ENCODE measurements at places on chromosomes 6 and 20. TPM values are rescaled to one million over a fixed set of nuclear protein-coding genes. Genes with fewer than 3 reads are reported as not detected.
A peak's percentile ranks its signal among the peaks of the same experiment; 100 is the strongest.

DNA sequence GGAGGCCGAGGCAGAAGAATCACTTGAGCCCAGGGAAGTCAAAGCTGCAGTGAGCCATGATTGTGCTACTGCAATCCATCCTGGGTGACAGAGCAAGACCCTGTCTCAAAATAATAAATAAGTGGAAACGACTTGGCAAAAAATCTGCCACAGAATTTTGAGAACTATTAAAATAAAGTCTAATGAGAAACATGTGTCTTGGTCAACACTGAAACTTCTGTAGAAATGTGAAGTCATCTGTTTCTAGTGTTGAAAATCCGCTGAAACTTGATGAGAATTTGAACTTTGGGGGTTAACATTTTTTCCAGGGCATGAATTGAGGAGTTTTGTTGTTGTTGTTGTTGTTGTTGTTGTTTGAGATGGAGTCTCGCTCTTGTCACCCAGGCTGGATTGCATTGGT is 29.0 kb upstream of the BCLAF1 start:
- no peak overlapping the region for H3K4me3 ChIP-seq
- DNase-seq = no peak
- no peaks in the 10 kb centered on the region for H3K27me3 ChIP-seq
- no peaks in the 10 kb centered on the region for H3K4me1 ChIP-seq
- no peak overlapping the region for H3K27ac ChIP-seq
- H3K36me3 ChIP-seq = no peaks in the 10 kb centered on the region

- H3K4me1 ChIP-seq = peaks cover 34% of the 10 kb centered on the region
- no peak overlapping the region for H3K27ac ChIP-seq
- H3K27me3 ChIP-seq = no peaks in the 10 kb centered on the region
- H3K4me3 ChIP-seq = no peak overlapping the region
These were observed 35.8 kb downstream of the GCNT2 start for GRCh38 chr6:10556992-10557391.

GRCh38 chr6:41051873-41052272 is 1.1 kb upstream of the APOBEC2 start:
- no peaks in the 10 kb centered on the region for H3K36me3 ChIP-seq
- H3K27ac ChIP-seq = no peak overlapping the region
- H3K4me1 ChIP-seq = no peaks in the 10 kb centered on the region
- DNase-seq = no peak
- H3K27me3 ChIP-seq = no peaks in the 10 kb centered on the region

DNA sequence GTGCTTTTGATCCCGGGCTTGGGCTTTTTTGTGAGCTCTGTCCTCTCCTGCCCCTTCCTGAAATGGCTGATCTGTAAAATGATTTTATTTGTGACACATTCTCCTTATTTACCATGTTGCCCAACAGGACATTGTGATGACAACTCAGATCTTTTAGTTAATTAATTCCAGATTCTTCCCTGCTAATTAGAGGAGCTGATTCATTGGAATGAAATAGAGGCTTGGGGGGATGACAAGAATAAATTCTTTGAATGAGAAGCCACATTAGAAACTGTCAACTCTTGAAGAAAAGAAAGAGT is 26.1 kb upstream of the GABRR1 start:
- no peaks in the 10 kb centered on the region for H3K4me1 ChIP-seq
- no peaks in the 10 kb centered on the region for H3K36me3 ChIP-seq
- no peak overlapping the region for H3K27ac ChIP-seq
- no peak overlapping the region for H3K4me3 ChIP-seq
- DNase-seq = no peak

DNA sequence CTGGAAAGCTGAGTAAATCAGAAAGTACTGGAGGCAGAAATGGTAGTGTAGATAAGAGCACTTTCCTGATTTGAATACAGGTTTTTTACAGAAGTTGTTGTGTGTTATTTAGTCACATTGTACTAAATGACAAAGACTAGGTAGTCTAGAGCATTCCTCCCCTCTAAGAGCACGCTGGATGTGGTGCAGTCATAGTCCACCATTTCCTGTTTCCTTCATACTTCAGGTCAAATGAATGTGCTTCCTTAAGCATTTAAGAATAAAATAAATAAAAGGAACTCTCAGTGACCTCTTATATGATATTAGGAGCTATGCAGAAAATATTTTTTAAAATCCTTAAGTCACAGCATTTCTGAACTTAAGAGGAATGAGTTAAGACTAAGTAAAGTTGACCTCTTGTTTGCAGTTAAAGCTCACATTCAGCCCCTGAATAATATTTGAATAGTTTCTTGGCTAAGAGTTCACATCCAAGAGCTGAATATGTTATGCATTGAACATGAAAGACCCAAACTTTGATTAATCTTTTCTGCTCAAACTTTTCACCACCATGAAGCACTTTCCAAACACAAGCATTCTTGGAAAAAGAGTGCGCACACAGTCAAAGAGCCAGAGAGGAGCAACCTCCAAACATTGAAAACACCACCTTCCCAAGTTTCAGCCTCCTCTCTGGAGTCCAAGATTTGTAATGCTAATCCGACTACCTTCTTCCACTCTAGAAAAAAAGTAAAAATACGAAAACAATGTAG is 53.4 kb upstream of the TMEM30A start:
- no peaks in the 10 kb centered on the region for H3K27me3 ChIP-seq
- H3K36me3 ChIP-seq = no peaks in the 10 kb centered on the region
- DNase-seq = no peak
- H3K4me1 ChIP-seq = peaks cover 19% of the 10 kb centered on the region
- no peak overlapping the region for H3K4me3 ChIP-seq
- H3K27ac ChIP-seq = no peak overlapping the region

DNA sequence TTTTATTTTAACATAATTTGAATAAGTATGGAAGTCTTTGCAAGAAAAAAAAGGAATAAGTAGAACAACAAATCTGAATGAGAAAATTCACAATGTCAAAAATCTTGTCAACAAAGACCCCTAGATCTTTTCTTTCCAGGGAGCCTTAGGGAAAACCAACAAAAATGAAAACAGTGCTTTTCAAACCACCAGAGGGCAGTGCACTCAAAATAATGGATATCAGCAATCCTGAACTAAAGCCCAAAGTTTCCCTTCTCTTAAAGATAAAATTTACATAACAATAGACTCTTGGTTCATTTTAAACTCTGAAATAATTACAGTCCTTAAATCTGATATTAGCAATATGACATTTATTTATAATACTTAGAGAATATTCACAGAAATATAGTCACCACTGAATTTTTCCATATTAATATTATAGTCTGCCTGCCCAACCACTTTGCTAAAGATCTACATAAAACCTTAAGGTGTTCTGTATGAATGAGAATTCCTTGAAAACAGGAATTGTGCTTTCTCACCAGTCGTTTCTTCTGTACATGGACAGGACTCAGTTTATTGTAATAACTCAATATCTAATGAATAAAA is 105.3 kb upstream of the BMP5 start:
- no peaks in the 10 kb centered on the region for H3K4me1 ChIP-seq
- no peaks in the 10 kb centered on the region for H3K27me3 ChIP-seq
- no peak overlapping the region for H3K27ac ChIP-seq
- no peaks in the 10 kb centered on the region for H3K36me3 ChIP-seq
- DNase-seq = peak; percentile 3

GRCh38 chr6:34601706-34602105 is 45.6 kb upstream of the SPDEF start:
- peaks cover 26% of the 10 kb centered on the region for H3K4me1 ChIP-seq
- no peak for DNase-seq
- H3K27me3 ChIP-seq = no peaks in the 10 kb centered on the region
- no peak overlapping the region for H3K27ac ChIP-seq
- peaks cover 5% of the 10 kb centered on the region for H3K36me3 ChIP-seq

DNA sequence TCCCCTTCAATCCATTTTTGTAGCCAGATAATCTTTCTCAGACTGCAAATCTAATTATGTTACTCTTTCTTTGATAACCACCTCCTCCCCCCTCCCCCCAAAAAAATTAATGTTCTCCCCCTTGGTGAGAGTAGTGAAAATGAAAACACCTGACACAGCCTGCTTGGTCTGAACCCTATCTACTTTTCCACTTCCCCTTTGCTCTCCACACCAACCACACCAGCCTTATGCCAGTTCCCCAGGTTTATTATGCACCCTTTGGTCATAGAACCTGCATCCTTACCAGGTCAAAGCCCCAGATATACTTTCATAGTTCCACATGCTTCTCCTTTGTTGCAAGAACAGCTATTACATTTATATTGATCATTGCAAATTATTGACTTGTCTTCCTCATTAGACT is 19.4 kb downstream of the PFDN4 start:
- no peak overlapping the region for H3K27ac ChIP-seq
- H3K27me3 ChIP-seq = no peaks in the 10 kb centered on the region
- no peaks in the 10 kb centered on the region for H3K36me3 ChIP-seq

GRCh38 chr6:41736186-41736733 is 852 bp upstream of the TFEB start:
- H3K4me3 ChIP-seq = no peak overlapping the region
- DNase-seq = no peak
- no peak overlapping the region for H3K27ac ChIP-seq
- no peaks in the 10 kb centered on the region for H3K36me3 ChIP-seq
- H3K27me3 ChIP-seq = no peaks in the 10 kb centered on the region

DNA sequence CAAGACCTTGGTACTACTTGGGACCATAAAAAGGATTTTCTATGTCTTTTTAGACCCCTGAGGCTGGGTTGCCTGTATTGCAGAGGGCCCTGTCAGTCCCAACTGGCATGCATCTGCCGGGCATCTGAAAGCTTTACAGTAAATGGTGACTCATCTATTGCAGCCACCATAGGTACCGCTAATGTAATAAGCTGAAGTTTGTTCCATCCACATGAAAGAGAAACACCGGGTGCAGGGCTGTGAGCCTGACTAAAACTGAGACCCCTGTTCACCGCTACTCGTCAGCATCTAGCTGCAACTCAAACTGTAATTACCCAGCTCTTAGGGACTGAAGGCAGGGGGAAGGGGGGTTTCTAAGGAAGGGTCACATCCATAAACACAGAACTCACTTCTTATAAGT is 49.5 kb downstream of the TRERF1 start:
- no peak for DNase-seq
- H3K36me3 ChIP-seq = no peaks in the 10 kb centered on the region
- peaks cover 5% of the 10 kb centered on the region for H3K4me1 ChIP-seq
- no peaks in the 10 kb centered on the region for H3K27me3 ChIP-seq

GRCh38 chr20:37757550-37757949 is 63.7 kb downstream of the CTNNBL1 start:
- no peak for DNase-seq
- H3K36me3 ChIP-seq = peaks cover 6% of the 10 kb centered on the region
- no peak overlapping the region for H3K4me3 ChIP-seq
- no peaks in the 10 kb centered on the region for H3K27me3 ChIP-seq
- no peak overlapping the region for H3K27ac ChIP-seq

GRCh38 chr6:75386050-75386770 is 101.6 kb upstream of the TMEM30A start:
- H3K27me3 ChIP-seq = no peaks in the 10 kb centered on the region
- H3K36me3 ChIP-seq = no peaks in the 10 kb centered on the region
- DNase-seq = no peak
- no peaks in the 10 kb centered on the region for H3K4me1 ChIP-seq

- no peak for DNase-seq
- H3K36me3 ChIP-seq = no peaks in the 10 kb centered on the region
- H3K4me1 ChIP-seq = peaks cover 5% of the 10 kb centered on the region
- H3K4me3 ChIP-seq = no peak overlapping the region
- peak overlapping the region; percentile 91 for H3K27ac ChIP-seq
These were observed 39.7 kb downstream of the THBS2 start for GRCh38 chr6:169213814-169214520.

GRCh38 chr6:83592770-83593394 is 80.5 kb downstream of the PRSS35 start:
- H3K36me3 ChIP-seq = no peaks in the 10 kb centered on the region
- H3K4me1 ChIP-seq = no peaks in the 10 kb centered on the region
- no peak overlapping the region for H3K27ac ChIP-seq
- no peaks in the 10 kb centered on the region for H3K27me3 ChIP-seq
- no peak overlapping the region for H3K4me3 ChIP-seq
- DNase-seq = peak; percentile 13

DNA sequence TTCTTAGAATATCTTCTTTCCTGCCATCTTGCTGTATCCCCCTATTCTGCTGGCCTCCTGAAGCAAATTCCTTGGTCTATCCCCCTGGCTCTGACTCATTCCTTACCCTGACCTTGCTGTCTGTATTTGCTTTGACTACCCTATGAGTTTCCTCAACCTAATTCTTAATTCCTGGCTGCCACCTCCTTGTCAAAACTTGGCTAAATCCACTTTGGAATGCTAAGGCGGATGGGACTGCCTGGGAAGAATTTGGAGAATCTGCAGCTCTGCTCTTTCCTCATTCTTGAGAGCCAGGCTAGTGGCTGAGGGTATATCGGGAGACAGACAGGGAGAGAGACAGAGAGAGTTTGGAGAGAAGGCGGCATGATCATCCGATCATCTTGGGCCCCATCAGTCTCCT is 24.4 kb downstream of the CAP2 start:
- H3K36me3 ChIP-seq = no peaks in the 10 kb centered on the region
- H3K4me3 ChIP-seq = no peak overlapping the region
- peaks cover 18% of the 10 kb centered on the region for H3K4me1 ChIP-seq

GRCh38 chr20:38127920-38128528 is 37.0 kb downstream of the TGM2 start:
- H3K27me3 ChIP-seq = no peaks in the 10 kb centered on the region
- H3K4me3 ChIP-seq = no peak overlapping the region
- peaks cover 32% of the 10 kb centered on the region for H3K4me1 ChIP-seq
- no peaks in the 10 kb centered on the region for H3K36me3 ChIP-seq

- no peak overlapping the region for H3K4me3 ChIP-seq
- H3K27ac ChIP-seq = no peak overlapping the region
- no peaks in the 10 kb centered on the region for H3K27me3 ChIP-seq
- no peak for DNase-seq
- no peaks in the 10 kb centered on the region for H3K4me1 ChIP-seq
- no peaks in the 10 kb centered on the region for H3K36me3 ChIP-seq
These were observed 2.3 kb upstream of the OCSTAMP start for GRCh38 chr20:46552460-46553420.

Gene SIRPG
- not detected for total RNA-seq

Gene COL9A3
- 93.9 TPM for total RNA-seq

Gene PHACTR1
- 2.9 TPM for total RNA-seq

Gene FERMT1
- total RNA-seq = 8.2 TPM

Gene WFDC5
- total RNA-seq = not detected

Gene SMAP1
- total RNA-seq = 27.3 TPM

Gene CRIP3
- not detected for total RNA-seq

Gene XKR7
- not detected for total RNA-seq

Gene PHACTR3
- not detected for total RNA-seq

All from thyroid gland (tissue), 4 donors.